ENCODE measurements at places on chromosomes 2 and 18. TPM values are rescaled to one million over a fixed set of nuclear protein-coding genes. Genes with fewer than 3 reads are reported as not detected.
A peak's percentile ranks its signal among the peaks of the same experiment; 100 is the strongest.

DNA sequence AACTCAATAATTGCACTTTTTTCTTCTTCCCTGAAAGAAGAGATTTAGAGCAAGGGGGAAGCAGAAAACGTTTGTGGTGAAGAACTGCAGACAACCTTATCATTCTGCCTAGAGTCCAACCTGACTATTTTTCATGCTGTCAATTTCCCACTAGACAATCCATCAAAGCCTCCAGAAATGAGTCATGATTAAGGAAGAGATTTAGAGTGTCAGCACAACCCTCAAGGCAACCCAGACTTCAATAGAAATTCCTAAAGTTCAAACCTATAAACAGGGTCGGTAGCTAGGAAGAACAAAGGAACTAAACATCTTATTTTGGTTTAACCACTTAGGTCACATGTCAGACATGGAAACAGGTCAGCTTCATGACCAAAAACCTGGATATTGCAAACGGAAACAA lies 86.9 kb downstream of the SLC25A12 start:
- no peaks in the 10 kb centered on the region for H3K4me1 ChIP-seq
- H3K27me3 ChIP-seq, result no peaks in the 10 kb centered on the region
- H3K4me3 ChIP-seq, result no peak overlapping the region
- no peak overlapping the region for H3K27ac ChIP-seq
- no peaks in the 10 kb centered on the region for H3K36me3 ChIP-seq

Gene BCL2
- total RNA-seq, result 16.8 TPM

GRCh38 chr18:5214583-5215351 lies 17.7 kb upstream of the AKAIN1 start:
- H3K27me3 ChIP-seq, result no peaks in the 10 kb centered on the region
- no peak for DNase-seq
- H3K36me3 ChIP-seq, result no peaks in the 10 kb centered on the region
- H3K4me1 ChIP-seq, result no peaks in the 10 kb centered on the region

GRCh38 chr18:54004828-54005227 lies 219.6 kb downstream of the MBD2 start:
- H3K4me1 ChIP-seq, result no peaks in the 10 kb centered on the region
- H3K27ac ChIP-seq, result no peak overlapping the region
- H3K36me3 ChIP-seq, result no peaks in the 10 kb centered on the region

DNA sequence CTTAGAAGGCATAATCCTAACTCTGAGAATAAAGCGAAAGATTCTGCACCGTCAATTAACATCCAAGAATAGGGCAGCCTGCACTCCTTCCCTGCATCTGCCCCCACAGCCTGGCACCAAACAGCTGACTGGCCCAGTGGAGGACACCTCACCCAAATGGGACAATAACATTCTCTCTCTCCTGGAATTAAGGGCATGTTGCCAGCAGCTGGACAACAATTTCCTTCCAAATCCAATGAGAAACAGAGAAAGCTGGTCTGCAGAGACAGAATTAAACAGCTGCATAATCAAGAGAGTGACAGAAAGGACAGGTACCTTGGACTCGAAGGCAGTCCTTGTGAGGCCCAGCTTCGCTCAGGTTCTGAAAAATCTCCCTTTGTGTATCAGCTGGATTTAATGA lies 15.0 kb downstream of the COX7A2L start:
- H3K4me3 ChIP-seq, result no peak overlapping the region
- H3K36me3 ChIP-seq, result no peaks in the 10 kb centered on the region
- no peak overlapping the region for H3K27ac ChIP-seq
- no peak for DNase-seq

Gene ITGB6
- total RNA-seq, result 2.3 TPM

GRCh38 chr18:2406544-2406943 lies 164.8 kb downstream of the METTL4 start:
- H3K36me3 ChIP-seq, result no peaks in the 10 kb centered on the region
- H3K4me3 ChIP-seq, result no peak overlapping the region
- H3K27ac ChIP-seq, result no peak overlapping the region
- DNase-seq, result no peak
- H3K27me3 ChIP-seq, result no peaks in the 10 kb centered on the region
- H3K4me1 ChIP-seq, result no peaks in the 10 kb centered on the region

Gene ADGRF3
- total RNA-seq, result 0.69 TPM

Gene CDH2
- total RNA-seq, result 386 TPM

Gene MYL12A
- total RNA-seq, result 6,372 TPM

- no peak for DNase-seq
- no peaks in the 10 kb centered on the region for H3K27me3 ChIP-seq
- no peak overlapping the region for H3K27ac ChIP-seq
- no peaks in the 10 kb centered on the region for H3K36me3 ChIP-seq
Measured at GRCh38 chr2:71941726-71942525, 205.7 kb downstream of the CYP26B1 start.

DNA sequence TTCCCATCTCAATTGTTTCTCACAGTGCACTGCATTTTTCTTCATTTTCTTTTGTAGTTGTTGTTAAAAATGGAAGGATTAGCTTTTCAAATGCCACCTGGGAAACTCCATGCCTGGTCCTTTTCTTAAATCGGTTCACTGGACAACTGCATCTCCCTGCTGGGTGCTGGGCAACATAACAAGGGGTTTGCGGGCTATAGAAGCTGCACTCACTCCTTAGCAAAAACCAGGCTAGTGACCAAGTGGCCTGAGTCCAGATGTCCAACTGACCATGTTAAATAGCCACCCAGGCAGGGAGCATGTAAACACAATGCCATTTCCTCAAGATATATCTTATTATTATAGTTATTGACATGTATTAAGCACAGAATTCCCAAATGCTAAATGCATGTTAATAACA lies 264.9 kb downstream of the ICOS start:
- no peaks in the 10 kb centered on the region for H3K36me3 ChIP-seq
- no peaks in the 10 kb centered on the region for H3K27me3 ChIP-seq
- H3K4me3 ChIP-seq, result no peak overlapping the region
- no peak for DNase-seq
- no peaks in the 10 kb centered on the region for H3K4me1 ChIP-seq

Gene PTPN4
- 48.2 TPM for total RNA-seq

DNA sequence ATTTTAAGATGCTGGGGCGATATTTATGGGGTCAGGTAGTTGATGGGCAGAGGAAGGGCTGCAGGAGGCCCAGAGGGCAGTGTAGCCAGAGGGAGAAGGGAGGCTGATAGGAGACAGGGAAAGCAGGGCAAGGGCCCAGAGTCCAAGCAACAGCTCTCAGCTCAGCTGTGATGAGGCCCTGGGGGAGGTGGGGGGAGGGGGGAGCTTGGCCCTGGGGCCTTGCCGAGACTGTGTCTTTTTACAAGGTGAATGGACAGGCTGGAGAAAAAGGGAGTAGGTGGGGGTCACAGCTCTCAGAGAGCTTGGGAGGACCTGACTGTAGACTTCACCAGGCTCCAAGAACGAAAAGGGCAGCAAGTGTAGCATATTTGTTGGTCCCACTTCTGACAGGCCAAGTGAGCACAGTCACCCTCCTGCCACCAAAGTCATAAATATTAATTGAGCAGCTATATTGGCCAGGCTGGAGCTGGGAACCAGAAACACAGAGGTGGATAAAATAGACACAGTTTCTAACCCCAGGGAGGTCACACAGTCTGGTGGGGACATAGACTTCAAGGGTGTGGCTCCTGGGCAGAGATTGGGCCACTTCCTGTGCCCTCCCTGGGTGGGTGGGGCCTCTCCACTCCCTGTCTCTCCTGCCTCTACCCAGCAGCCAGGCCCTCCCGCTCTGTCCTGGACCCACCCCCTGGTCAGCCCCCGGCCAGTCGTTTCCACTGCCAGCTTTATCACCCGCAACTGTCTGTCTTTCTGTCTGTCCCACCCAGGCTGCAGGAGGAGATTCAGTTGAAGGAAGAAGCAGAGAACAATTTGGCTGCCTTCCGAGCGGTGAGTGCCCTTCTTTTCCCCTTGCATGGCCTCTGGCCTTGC lies 1.4 kb downstream of the DES start:
- DNase-seq, result peak; percentile 82
- H3K4me1 ChIP-seq, result peaks cover 3% of the 10 kb centered on the region
- peak overlapping the region; percentile 62 for H3K4me3 ChIP-seq

DNA sequence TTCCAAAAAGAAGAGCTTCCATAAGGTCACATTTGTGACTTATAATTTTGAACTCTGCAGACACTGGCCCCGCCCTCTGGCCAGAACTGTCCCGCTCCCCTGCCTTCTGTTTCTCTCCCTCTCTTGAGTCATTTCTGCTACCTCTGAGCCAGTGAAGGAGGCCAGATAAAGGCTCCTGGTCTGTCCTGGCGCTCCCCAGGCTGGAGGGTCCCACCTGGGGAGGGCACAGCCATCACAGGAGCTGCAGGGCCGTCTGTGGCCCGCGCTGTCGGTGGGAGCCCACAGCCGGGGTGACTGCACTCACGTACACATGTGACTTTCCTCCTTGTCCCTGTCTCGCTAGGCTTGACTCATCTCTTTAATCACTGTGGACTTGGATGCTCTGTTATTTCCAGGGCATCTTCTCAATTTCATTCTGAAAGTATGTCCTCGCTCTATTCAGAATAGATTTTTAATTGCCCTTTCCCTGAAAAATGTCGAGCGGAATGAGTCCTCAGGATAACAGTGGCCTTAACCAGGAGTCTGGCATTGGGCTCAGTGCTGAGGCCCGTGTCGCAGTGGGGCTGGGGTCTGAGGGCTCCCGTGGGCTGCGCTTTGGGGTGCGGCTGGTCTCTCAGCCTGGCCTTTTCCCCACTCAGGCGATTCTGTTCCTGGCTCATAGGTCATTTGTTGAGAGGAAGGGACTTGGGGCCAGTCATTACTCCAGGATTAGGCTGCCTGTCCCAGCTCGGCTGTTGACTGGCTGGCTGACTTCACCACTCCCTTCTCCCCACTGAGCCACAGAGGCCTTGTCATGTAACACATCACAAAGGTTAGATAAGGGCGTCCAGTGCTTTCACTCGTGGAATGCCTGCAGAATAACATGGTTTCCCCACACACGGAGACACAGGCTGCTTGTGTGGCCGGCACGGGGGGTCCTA lies 34.5 kb downstream of the KLHL29 start:
- DNase-seq, result no peak
- H3K4me1 ChIP-seq, result no peaks in the 10 kb centered on the region
- H3K27ac ChIP-seq, result no peak overlapping the region
- H3K27me3 ChIP-seq, result no peaks in the 10 kb centered on the region

- DNase-seq, result no peak
- no peaks in the 10 kb centered on the region for H3K4me1 ChIP-seq
- no peak overlapping the region for H3K4me3 ChIP-seq
- H3K27me3 ChIP-seq, result no peaks in the 10 kb centered on the region
Measured at GRCh38 chr2:118613737-118614136, 233.7 kb downstream of the EN1 start.

- H3K4me1 ChIP-seq, result no peaks in the 10 kb centered on the region
- H3K27me3 ChIP-seq, result no peaks in the 10 kb centered on the region
- no peak overlapping the region for H3K27ac ChIP-seq
- H3K4me3 ChIP-seq, result no peak overlapping the region
- peaks cover 57% of the 10 kb centered on the region for H3K36me3 ChIP-seq
- DNase-seq, result no peak
Measured at GRCh38 chr18:27956001-27956640, 220.8 kb downstream of the CDH2 start.

DNA sequence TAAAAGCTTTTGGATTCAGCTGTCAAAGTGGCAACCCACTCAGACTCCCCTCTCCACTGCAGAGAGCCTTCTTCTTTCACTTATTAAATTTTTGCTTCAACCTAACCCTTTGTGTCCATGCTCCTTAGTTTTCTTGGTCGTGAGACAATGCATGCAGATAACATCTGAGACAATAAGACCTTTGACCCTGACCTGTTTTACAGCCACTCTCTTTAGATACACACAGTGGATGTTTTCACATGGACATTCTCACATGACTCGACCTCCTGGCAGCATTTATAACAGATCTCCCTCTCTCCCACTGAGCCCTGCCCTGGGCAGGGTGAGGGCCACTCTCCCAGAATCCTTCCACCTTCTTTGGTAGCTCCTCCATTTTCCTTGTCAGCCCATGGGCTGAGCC lies 30.4 kb upstream of the IL36G start:
- no peak overlapping the region for H3K27ac ChIP-seq
- no peaks in the 10 kb centered on the region for H3K4me1 ChIP-seq
- DNase-seq, result no peak
- no peaks in the 10 kb centered on the region for H3K36me3 ChIP-seq
- no peaks in the 10 kb centered on the region for H3K27me3 ChIP-seq

- no peak for DNase-seq
- H3K27ac ChIP-seq, result no peak overlapping the region
- no peaks in the 10 kb centered on the region for H3K36me3 ChIP-seq
- no peaks in the 10 kb centered on the region for H3K27me3 ChIP-seq
Measured at GRCh38 chr18:36595046-36595817, 233.6 kb downstream of the TPGS2 start.

Gene NPAS2
- total RNA-seq, result 31.3 TPM

- peak; percentile 95 for DNase-seq
- peaks cover 19% of the 10 kb centered on the region for H3K4me1 ChIP-seq
- H3K27me3 ChIP-seq, result no peaks in the 10 kb centered on the region
- H3K36me3 ChIP-seq, result peaks cover 6% of the 10 kb centered on the region
- H3K4me3 ChIP-seq, result peak within 1 kb of the TSS; percentile 92
- H3K27ac ChIP-seq, result peak within 1 kb of the TSS; percentile 88
Measured at GRCh38 chr2:219387306-219388120, at the start of gene DNPEP. TSS of gene DNPEP (minus strand) at chr2:219387912. CDS start at chr2:219387794, 118 bp downstream.

Data from heart left ventricle (tissue), 16 donors.